ENCODE measurements at places on chromosomes 13 and 19. TPM values are rescaled to one million over a fixed set of nuclear protein-coding genes. Genes with fewer than 3 reads are reported as not detected.

- H3K4me3 ChIP-seq, result no peak overlapping the region
- DNase-seq, result no peak
- peaks cover 18% of the 10 kb centered on the region for H3K36me3 ChIP-seq
- H3K27ac ChIP-seq, result peak overlapping the region; percentile 28
- H3K4me1 ChIP-seq, result peaks cover 23% of the 10 kb centered on the region
- no peaks in the 10 kb centered on the region for H3K27me3 ChIP-seq
Measured at GRCh38 chr19:18453269-18454024, 15.5 kb upstream of the ISYNA1 start.

- no peaks in the 10 kb centered on the region for H3K27me3 ChIP-seq
- DNase-seq, result peak; percentile 71
- H3K36me3 ChIP-seq, result no peaks in the 10 kb centered on the region
- H3K4me1 ChIP-seq, result no peaks in the 10 kb centered on the region
- H3K4me3 ChIP-seq, result no peak overlapping the region
Measured at GRCh38 chr19:54606891-54607784, 13.7 kb downstream of the LILRA1 start.

DNA sequence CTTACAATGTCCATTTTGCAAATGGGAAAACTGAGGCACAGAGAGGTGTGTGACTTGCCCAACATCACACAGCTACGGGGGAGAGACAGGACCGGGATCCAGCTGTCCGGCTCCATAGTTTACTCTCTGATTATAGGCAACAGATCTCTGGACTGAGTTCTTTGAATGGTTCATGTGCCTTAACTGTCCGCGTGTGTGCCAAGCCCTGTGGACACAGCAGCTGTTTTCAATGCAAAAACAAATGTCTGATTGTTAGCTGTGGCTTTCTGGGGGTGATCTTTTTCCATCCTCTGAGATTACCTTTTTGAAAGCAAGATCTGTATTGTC lies 94.1 kb downstream of the KL start:
- DNase-seq, result no peak
- peaks cover 43% of the 10 kb centered on the region for H3K4me1 ChIP-seq
- H3K27ac ChIP-seq, result peak overlapping the region; percentile 83
- peaks cover 75% of the 10 kb centered on the region for H3K36me3 ChIP-seq
- H3K27me3 ChIP-seq, result no peaks in the 10 kb centered on the region
- no peak overlapping the region for H3K4me3 ChIP-seq

C19orf38 gene
- 0.27 TPM for total RNA-seq

DNA sequence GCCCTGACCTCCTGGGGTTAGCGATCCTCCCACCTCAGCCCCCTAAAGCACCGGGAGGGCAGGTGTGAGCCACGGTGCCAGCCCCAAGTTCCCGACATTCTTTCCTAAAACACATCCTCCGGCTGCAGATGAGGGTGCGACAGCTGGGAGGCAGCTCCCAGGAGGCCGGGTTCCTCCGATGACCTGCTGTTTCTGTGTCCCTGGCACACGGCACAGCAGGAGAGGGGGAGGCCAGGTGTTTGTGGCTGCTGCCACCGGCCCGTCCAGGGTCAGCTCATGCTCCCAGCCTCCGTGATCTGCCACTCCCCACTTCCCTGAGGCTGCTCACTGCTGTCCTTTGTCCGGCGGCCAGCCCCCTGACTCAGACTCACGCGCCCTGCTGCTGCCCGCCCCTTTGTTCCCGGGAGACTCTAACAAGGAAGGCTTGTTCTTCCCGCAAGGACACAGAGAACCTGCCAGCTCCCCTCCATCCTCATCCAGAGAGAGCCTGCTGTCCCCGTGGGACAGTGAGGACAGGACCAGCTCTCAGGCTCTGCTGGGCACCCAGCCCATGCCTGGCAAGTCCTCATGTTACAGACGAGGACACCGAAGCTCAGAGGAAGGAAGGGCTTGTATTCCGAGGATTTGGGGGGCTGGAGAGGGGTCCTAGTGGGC lies 10.6 kb upstream of the MADCAM1 start:
- peak overlapping the region; percentile 39 for H3K4me3 ChIP-seq
- DNase-seq, result no peak
- peaks cover 26% of the 10 kb centered on the region for H3K4me1 ChIP-seq
- H3K36me3 ChIP-seq, result no peaks in the 10 kb centered on the region
- H3K27ac ChIP-seq, result peak overlapping the region; percentile 67
- peaks cover 12% of the 10 kb centered on the region for H3K27me3 ChIP-seq

FFAR3 gene
- total RNA-seq, result not detected

DNA sequence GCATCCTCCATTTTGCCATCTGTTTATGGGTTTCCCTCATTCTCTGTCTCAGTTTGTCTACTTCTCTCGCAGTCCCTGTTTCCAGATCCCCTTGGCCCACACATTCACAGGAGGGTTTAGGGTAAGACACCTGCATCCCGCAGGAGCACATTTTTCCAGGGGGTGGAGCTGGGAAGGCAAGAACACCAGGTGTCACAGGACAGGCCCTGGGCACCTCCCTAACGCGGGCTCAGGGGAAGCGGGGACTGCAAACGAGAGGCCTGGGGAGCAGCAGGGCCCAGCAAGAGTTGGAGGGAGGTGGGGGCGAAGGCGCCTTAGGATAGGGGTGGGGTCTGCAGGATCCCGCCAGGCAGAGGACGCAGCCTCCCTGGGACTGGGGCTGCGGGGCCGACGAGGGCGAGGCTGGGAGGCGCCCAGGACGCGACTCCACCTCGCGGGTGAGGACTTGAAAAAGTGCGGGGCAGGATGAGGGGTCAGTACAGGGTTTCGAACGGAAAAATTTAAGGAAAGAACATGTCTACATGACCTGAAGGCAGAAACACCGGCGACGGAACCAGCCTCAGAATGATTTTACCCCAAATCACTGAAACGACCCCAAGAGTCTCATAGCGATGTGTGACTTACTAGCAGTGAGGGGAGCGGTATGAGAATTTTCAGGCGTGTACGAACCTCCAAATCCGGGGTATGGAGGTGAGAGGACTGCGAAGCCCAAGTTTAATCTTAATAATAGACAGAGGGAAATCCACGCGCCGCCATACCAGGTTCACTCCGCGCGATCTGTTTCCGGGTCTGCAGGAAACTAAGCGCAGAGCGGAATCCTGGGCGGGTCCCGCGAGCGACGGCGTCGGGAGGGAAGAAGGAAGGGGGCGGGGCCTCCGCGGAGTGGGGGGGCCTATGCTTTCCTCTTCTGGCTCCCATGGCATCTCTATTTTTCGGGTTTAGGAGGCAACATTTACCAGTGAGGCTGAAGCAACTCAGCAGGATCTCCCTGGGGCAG lies 7.1 kb upstream of the ERVV-2 start:
- H3K27me3 ChIP-seq, result no peaks in the 10 kb centered on the region
- peak overlapping the region; percentile 58 for H3K27ac ChIP-seq
- peak overlapping the region; percentile 87 for H3K4me3 ChIP-seq
- DNase-seq, result peak; percentile 90
- H3K36me3 ChIP-seq, result peaks cover 2% of the 10 kb centered on the region

DNA sequence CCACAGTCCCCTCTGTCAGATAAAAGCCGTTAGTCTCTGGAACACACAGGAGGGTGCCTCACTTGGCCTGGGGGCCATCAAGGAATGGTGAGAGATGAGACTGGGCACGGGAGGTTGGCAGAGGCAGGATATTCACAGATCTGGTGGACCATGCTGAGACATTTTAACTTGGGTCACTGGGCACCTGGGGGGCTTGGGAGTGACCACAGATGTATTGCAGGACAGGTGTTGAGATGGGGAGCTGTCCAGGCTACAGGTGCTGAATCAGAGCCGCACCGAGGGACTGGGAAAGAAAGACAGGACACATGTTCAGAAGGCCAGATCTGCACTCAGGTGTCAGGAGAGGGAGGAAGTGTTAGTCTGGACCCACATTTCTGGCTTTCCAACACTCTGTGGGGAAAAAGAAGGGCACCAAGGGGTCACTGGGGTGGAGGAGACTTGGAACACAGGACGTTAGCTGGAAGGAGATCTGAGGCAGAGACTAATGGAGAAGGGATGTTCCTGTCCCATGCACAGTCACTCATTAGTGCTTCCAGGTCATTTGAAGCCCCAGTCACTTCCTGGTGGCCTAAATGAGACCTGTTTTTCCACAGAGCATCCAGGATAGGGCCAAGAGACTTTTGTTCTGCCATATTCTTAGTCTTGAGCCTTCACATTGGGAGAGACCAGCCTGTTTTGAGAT lies 56.1 kb downstream of the CHST8 start:
- H3K4me1 ChIP-seq, result no peaks in the 10 kb centered on the region
- no peak overlapping the region for H3K27ac ChIP-seq
- H3K36me3 ChIP-seq, result no peaks in the 10 kb centered on the region
- DNase-seq, result no peak

- H3K4me1 ChIP-seq, result peaks cover 13% of the 10 kb centered on the region
- no peak overlapping the region for H3K27ac ChIP-seq
- H3K4me3 ChIP-seq, result no peak overlapping the region
Measured at GRCh38 chr13:113883314-113883811, 19.5 kb upstream of the GAS6 start.

ZNF682 gene
- total RNA-seq, result 6.9 TPM

GRCh38 chr13:97194479-97194878 lies 27.7 kb upstream of the MBNL2 start:
- no peak overlapping the region for H3K4me3 ChIP-seq
- no peaks in the 10 kb centered on the region for H3K4me1 ChIP-seq
- H3K36me3 ChIP-seq, result no peaks in the 10 kb centered on the region
- no peak overlapping the region for H3K27ac ChIP-seq

DNA sequence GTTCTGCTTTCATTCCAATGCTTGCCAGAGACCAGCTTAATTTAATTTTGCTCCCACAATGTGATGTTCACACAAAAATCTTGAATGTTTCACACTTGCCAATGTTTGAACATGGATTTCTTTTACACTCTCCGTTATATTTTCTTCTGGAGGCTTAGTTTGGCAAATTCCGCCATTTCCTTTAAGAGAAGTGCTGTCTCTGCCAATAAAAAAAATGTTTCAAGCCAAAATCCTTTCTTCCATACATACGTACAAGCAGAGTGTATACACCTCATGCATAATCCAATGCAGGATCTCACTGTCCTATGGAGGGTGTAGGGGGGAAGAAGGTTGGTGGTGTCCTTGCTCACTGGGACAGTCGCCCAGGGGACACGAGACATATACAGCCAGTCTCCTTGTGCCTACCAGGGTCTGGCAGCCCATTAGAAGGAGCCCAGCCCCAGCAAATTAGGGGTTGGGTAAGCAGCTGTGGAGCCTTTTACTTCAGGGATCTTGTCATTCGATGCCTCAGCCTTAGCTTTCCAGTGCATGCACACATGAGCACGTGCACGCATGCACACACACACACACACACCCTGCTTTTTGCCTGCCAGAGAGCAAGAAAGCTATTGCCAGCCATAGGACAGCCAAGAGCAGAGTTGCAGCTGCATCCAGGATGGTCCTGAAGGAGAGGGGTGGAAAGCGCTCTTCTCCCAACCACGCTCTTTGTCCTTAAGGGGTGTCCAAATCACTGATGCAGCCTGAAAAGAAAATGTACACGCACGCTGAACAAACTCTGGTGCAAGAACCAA lies 208.3 kb downstream of the FOXO1 start:
- no peaks in the 10 kb centered on the region for H3K36me3 ChIP-seq
- H3K4me1 ChIP-seq, result peaks cover 5% of the 10 kb centered on the region
- no peak for DNase-seq
- H3K4me3 ChIP-seq, result no peak overlapping the region

DNA sequence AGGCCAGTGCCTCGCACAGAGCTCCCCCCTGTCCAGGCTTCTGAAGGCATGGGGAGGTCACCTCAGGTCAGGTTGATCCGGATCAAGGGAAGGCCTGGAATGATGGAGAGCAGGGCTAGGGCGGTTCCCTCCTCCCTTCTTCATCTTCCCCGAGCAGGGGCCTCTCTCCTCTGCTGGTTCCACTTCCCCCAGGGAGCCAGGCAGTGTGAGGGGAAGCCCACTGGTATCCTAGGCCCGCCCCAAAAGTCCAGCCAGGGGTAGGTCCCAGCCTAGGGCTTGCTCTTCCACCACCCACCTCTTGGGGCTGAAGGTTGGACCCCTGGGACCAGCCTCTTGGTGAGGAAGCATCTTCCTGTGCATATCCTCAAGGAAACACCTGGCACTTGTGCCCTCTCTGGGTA lies 16.4 kb upstream of the PRR19 start:
- DNase-seq, result no peak
- peaks cover 13% of the 10 kb centered on the region for H3K36me3 ChIP-seq
- H3K27ac ChIP-seq, result peak overlapping the region; percentile 87
- H3K27me3 ChIP-seq, result no peaks in the 10 kb centered on the region
- peak overlapping the region; percentile 88 for H3K4me3 ChIP-seq

DNA sequence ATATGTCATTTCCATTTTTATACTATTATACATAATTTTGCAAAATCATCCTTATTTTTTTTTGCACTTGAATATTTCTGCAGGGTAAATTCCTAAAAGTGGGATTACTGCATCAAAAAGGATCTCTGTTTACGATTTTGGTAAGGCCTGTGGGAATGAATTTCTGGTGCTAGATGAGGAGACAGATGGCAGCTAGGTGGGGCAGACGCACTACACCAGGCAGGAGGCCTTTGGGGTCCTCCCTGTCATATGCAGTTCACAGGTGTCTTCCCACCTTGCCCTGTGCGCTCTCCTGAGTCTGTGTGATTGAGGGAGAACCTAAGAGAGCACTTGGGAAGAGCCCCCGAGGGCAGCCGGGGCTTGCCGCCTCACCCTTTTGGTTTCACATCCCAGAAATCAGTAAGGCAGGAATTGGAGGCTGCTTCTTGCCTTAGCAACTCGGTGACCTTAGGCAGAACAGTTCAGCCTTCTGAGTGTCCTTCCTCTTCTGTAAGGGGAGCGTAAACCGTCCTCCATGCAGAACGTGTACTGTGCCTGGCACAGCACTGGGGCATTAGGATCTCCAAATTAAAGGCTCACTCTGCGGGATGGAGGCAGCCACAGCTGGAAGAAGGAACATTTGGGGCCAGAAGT lies 13.4 kb upstream of the GJB2 start:
- no peaks in the 10 kb centered on the region for H3K36me3 ChIP-seq
- DNase-seq, result no peak
- H3K27ac ChIP-seq, result no peak overlapping the region
- H3K4me1 ChIP-seq, result no peaks in the 10 kb centered on the region

RASIP1 gene
- total RNA-seq, result 0.57 TPM

PSG11 gene
- total RNA-seq, result not detected

DNA sequence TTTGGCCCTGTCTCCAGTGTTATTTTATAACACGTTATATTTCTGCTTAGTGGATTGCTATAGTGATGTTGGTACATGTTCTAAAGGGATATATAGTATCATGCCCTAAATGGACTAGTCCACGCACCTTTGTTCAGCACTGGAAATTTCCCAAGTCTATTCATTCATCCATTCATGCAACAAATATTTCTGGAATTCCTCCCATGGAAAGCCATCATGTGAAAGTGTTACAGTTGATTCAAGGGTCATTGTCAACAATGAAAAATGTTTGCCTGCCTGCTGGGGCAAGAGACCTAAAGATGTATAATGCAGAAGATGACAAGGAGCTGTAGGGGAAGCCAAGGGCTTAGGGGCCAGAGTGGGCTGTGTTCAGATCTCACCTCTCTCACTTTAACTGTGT lies 10.8 kb upstream of the HSPH1 start:
- H3K36me3 ChIP-seq, result no peaks in the 10 kb centered on the region
- DNase-seq, result no peak
- no peak overlapping the region for H3K4me3 ChIP-seq
- H3K27me3 ChIP-seq, result no peaks in the 10 kb centered on the region
- peaks cover 24% of the 10 kb centered on the region for H3K4me1 ChIP-seq
- peak overlapping the region; percentile 36 for H3K27ac ChIP-seq
